A549 treated with Hydrocortisone at 1 μM for 4 hours (cell line): ENCODE measurements at places on chromosomes 12 and 14. TPM values are rescaled to one million over a fixed set of nuclear protein-coding genes. Genes with fewer than 3 reads are reported as not detected.

CCDC60 gene
- total RNA-seq, result not detected in 5 replicates

SDSL gene
- 23.2 to 29.3 TPM (median 28.2 TPM) in 5 replicates for total RNA-seq

IRAK3 gene
- 0.77 to 1.5 TPM (median 1.2 TPM) in 5 replicates for total RNA-seq

STYK1 gene
- total RNA-seq, result 0.08 to 0.41 TPM (median 0.22 TPM) in 5 replicates

KRT85 gene
- 0.05 TPM in 1 of 5 replicates, not detected in the others for total RNA-seq

CLEC1B gene
- total RNA-seq, result not detected in 5 replicates

XPOT gene
- total RNA-seq, result 40.4 to 48.9 TPM (median 48.5 TPM) in 5 replicates

KRT75 gene
- 0.07 to 0.18 TPM (median 0.09 TPM) in 5 replicates for total RNA-seq

OR6C2 gene
- not detected in 5 replicates for total RNA-seq

PTGR2 gene
- 7.1 to 10.6 TPM (median 8.4 TPM) in 5 replicates for total RNA-seq

CPM gene
- total RNA-seq, result 5.5 to 7.4 TPM (median 5.7 TPM) in 5 replicates

PLA2G1B gene
- not detected in 5 replicates for total RNA-seq

SLC8B1 gene
- total RNA-seq, result 7.3 to 10.5 TPM (median 9.5 TPM) in 5 replicates
